ENCODE measurements at places on chromosomes 2 and 18. TPM values are rescaled to one million over a fixed set of nuclear protein-coding genes. Genes with fewer than 3 reads are reported as not detected.

DNA sequence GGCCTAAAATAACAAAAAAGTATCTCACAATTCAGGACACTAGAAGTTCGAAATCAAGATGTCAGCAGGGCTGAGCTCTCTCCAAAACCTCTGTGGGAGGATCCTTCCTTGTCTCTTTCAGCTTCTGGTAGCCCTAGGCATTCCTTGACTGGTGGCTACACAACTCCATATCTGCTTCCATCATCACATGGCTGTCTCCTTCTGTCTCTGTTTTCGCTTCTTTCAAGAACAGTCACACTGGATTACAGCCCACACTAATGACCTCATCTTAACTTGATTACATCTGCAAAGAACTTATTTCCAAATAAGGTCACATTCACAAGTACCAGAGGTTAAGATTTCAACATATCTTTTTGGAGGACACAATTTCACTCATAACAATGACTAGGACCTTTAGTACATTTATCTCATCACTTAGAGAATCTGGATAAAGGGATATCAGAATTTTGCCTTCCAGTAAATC is 275.2 kb downstream of the IRS1 start:
- DNase-seq, result peak; percentile 98

GRCh38 chr2:85672456-85672855 is 4.5 kb upstream of the SFTPB start:
- no peak for DNase-seq

DNA sequence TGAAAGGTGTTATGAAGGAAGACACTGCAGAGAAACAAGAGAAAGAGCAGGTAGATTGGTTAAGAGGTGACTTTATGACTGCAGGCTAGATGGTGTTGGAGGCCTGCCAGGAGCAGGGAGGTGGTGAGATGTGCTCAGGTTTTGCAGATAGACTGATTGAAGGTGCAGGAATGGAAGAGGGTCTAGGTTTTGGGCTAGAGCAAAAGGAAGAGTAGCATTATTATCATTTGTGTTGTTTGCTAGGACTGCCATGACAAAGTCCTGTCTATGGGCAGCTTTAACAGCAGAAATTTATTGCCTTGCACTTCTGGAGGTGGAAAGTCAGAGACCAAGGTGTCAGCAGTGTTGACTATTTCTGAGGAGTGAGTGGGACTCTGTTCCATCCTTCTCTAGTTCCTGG is 172.9 kb upstream of the SOX11 start:
- DNase-seq, result no peak

DNA sequence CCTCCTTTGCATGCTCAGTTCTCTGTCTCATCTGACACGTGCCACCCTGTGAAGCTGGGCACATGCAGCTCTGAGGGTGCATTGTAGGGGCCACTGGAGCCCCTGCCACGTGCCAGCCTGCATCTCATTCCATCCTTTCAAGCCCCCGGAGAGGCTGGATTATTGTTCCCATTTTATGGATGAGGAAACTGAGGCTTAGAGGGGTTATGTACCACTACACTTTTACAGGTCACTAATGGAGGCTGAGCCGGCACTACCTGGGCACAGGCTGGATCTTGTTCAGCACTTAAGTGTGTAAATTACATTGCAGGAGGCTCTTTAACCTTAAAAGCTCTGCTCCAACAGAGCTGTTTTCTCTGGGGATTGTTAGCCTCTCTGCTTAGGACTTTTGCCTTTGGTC is 47.5 kb downstream of the KCNIP3 start:
- no peak for DNase-seq

GRCh38 chr2:219422952-219423534 is 4.9 kb downstream of the DES start:
- no peak for DNase-seq

GRCh38 chr2:211061612-211062296 is 505.4 kb downstream of the CPS1 start:
- DNase-seq, result no peak

DNA sequence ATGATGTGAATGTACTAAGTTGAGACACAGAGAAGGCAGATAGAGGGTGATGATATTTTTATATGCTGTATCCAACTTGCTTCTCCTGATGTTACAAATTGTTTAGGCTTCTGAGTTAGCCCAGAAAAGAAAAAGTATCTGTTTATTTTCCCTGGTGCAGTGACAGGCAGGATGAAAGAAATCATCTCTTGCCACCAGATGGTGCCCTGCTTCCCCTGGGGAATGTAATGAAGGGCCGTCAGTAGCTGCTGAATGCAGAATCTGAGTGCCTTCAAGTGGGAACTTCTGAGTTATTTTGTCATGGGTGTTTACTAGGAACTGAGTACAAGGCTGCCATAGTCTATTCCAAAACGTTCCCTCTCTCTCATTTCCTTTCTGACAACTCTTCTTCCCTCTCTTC is 525.6 kb downstream of the MBD2 start:
- peak; percentile 22 for DNase-seq

- DNase-seq, result no peak
Observed at GRCh38 chr2:49271060-49271606, 116.8 kb upstream of the FSHR start.

- no peak for DNase-seq
Observed at GRCh38 chr2:67548317-67549201, 151.4 kb downstream of the ETAA1 start.

DNA sequence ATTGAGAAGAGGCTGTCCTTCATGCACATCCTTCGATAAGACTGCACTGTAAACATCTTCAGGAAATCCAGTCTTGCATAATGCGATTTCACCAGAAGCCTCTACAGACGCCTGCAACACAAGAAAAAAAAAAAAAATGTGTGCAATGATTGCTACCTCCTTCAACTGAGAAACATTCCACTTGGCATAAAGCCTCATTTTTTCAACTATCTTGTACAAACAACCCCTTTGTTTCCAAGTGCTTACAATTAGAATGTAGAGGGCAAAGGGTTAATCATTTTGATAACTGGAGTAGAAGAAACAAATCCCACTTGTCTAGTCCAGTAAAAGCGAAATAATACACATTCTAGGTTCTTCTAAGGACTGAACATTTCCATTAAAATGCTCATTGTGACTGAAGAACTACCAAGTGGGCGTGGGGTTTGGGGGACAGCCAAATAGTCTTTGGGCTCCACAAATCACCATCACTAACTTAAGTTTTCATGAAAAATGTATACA is 29.2 kb downstream of the CDH2 start:
- peak; percentile 69 for DNase-seq

- peak; percentile 48 for DNase-seq
Observed at GRCh38 chr2:191701696-191702095, 23.8 kb downstream of the NABP1 start.

DNA sequence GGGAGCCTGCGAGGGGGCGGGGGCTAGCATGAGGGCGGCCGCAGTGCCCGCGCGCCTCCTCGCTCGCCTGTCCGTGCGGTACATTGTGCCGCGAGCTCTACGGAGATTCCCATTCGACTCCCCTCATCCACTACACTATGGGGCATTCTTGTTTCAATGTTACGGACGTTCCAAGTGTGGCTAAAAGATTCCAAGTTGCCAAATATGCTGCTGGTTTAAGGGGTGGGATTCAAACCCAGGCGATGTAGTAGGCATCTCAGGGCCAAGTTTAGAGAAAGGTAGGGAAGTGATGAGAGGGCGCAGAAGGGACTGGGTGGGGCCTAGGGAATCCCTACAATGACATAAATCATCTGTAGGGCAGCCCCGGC is 10.0 kb upstream of the CRYBA2 start:
- DNase-seq, result no peak

- peak; percentile 59 for DNase-seq
Observed at GRCh38 chr2:239285071-239285931, 115.5 kb downstream of the HDAC4 start.

DNA sequence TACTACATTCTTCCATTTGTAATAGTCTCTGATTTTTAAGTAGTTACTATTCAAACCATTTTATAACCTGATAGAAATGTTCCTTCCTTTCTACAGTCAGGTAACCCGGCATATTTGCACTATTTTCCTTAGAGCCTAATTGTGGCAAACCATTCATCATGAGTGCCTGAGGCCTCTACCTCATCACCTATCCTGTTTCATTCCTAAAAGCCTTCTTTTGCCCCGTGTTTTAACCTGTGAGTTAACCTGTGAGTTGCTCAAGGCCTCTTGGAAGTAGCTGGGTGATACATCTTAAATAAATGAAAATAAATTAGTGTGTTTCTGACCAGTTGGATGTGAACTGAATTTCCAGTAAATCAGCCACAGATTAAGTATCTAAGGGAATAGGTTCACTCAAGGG is 6.5 kb upstream of the KLHL29 start:
- no peak for DNase-seq

- no peak for DNase-seq
Observed at GRCh38 chr2:113227698-113228097, 51.0 kb downstream of the PAX8 start.

- DNase-seq, result peak; percentile 87
Observed at GRCh38 chr2:58137221-58137620, 90.6 kb downstream of the VRK2 start.

GRCh38 chr2:240199133-240199870 is 58.8 kb upstream of the OTOS start:
- DNase-seq, result no peak

DNA sequence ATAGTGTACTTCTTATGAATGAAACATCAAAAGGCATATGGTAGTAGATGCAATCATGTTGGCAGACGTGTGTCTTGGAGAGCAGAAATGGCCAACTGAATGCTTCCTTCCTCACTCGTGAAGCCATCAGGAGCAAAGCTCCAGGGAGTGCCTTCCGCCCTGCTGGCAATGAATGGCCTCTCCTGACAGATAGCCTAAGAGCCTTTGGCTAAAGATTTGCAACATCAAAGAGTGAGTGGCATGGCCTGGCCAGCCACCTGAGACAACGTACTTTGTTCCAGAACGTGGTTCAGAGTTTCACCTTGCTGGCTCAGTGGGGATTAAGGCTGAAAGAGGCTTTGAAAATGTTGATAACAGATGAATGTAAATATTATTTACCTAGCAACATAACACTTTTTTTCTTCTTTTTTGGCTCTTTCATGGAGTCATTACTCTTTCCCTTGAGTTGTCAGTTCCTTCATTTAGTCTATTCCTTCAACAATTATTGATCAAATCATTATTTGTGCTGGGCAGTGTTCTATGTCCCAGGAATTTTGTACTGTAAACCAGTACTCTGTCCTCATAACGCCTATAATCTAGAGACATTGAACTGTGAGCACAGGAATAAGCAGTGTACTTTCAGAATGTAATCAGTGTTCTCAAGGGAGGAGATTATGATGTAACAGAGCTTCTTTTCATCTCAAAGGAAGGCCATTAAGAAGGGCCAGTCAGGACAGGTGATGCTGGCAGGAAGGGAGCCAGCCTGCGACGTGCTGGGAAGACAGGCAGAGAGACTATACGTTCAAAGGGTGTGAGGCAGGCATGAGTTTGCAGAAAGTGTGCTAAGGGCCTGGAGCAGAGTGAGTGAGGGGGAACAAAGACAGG is 59.4 kb upstream of the SH3RF3 start:
- no peak for DNase-seq

DNA sequence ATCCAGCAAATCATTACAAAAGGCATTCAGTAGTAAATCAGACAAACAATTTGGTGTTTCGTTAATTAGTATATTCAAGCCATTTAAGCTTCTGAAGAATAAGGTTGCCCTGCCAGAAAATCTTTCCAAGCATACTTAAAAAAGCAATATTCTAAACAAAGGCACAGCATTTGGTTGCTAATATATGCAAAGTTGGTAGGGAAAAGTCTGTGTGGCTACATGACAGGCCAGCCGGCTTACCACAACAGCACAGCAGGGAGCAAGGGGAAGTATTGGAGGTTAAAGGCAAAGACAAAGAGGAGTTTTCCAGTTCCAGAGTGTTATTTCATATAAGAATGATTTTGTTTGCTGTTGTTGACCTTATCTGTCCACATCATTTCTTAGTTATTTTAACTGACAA is 282.3 kb downstream of the MBD5 start:
- DNase-seq, result no peak

DNA sequence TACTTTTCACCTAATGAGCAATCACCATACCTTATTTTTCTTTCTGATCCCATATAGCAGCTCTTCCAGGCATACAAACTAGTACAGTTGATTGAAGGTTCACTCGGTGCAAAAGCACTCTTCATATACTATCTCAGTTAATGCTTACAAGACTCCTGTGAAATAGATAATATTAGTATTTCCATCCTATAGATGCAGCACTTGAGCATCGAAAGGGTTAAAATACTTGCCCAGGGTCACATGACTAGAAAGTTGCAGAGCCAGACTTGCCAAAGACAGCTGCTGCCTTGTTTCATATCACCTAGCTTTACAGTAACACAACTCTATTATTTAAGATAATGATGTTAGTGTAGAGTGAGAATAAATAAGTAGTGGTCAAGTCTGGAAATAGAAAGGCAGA is 466.0 kb upstream of the TNP1 start:
- no peak for DNase-seq

- DNase-seq, result peak; percentile 56
Observed at GRCh38 chr2:139790807-139791752, 1010.9 kb upstream of the NXPH2 start.

GRCh38 chr2:40285391-40285790 is 166.5 kb downstream of the SLC8A1 start:
- DNase-seq, result peak; percentile 79

Gene SLC16A14
- 5.6 TPM for total RNA-seq

Gene CAD
- 32.0 TPM for total RNA-seq

Gene NEU2
- not detected for total RNA-seq

Gene RAB27B
- 0.77 TPM for total RNA-seq

Gene CRYGD
- not detected for total RNA-seq

Gene TOGARAM2
- 0.26 TPM for total RNA-seq

Gene TUBB8B
- not detected for total RNA-seq

Gene KCNK3
- 0.26 TPM for total RNA-seq

Gene SPR
- 25.9 TPM for total RNA-seq
